HCEC 1CT (cell line): ENCODE measurements at places on chromosomes 6 and 20.

DNA sequence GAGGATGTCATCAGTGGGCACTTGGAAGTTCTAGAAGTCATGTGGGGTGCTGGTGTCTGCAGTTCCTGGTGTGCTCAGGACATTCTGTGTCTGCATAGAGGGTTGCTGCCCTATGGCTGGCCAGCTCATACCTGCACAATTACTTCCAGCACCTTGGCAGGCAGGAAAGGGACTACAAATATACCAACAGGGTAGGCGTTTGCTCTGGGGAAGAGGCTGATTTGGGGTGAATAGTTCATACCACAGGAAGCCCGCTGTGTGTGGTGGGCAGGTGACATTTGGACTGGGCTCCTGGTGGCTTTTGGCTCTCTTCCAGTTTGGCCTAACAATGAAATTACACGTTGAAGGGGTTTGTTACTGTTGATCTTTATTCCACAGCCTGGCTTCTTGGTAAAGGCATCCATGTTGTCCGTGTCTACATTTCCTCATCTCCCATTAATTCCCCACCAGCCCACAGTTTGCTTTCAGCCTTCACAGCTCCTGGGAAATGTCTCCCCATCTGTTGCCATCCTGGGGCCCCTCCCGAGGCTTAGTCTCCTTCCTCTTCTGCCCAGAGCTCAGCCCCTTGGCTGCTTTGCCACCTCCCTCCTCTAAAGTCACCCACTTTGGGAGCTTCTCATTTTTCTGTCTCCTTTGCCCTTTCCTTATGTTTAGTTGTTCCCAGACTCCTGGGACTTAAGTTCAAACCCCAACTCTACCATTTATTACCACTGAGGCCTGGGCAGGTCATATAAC, 88.1 kb downstream of the RSPH3 start:
- no peak for DNase-seq

- no peak for DNase-seq
Observed at GRCh38 chr6:32387589-32388340, 16.1 kb upstream of the TSBP1 start.

DNA sequence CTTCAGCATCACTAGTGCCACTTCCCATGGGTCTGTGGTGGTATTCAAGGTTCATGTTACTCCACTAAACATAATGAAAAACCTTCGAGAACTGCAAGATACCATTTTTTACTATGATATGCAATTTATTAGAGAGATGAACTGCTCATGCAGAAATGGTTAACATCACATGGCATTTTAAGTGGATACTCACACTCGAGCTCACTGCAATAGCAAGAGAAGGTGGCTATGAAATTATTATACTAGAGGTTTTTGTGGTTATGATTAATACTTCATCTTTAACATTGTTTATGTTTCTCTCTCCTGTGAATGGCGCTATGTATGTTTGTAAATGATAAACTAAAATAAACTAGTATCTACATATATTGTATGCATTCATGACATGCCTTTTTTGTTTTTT, 35.1 kb downstream of the SCAF8 start:
- DNase-seq, result peak; percentile 47

- DNase-seq, result no peak
Observed at GRCh38 chr20:62342910-62343309, 24.2 kb downstream of the LAMA5 start.

DNA sequence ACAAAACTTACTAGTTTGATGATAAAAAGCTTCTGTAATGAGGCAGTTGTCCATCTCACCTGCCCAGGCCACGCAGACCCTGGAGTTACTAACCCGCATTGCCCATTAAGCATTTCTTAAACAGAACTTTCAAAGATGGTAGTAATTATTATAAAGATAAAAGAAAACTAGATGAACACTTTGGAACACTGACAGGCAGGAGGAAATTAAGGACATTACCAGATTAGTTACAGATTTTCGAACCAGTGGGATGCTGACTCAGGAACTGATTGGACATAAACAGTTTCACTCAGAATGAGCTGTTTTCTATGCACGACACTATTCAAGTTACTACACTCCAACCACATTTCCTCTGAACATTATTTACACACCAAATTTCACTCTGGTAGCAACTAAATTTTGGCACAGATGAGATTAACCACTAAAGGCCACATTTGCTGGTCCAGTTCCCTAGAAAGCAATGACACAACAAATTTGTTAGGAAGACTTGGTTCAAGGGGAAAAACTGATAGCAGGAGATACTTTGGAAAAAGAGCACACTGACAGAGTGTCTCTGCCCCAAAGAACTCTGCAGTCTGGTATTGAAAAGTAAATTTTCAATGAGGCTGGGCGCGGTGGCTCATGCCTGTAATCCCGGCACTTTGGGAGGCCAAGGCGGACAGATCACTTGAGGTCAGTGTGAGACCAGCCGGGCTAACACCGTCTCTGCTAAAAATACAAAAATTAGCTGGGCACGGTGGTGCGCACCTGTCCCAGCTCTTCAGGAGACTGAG, 3.0 kb downstream of the ROMO1 start:
- peak; percentile 40 for DNase-seq

DNA sequence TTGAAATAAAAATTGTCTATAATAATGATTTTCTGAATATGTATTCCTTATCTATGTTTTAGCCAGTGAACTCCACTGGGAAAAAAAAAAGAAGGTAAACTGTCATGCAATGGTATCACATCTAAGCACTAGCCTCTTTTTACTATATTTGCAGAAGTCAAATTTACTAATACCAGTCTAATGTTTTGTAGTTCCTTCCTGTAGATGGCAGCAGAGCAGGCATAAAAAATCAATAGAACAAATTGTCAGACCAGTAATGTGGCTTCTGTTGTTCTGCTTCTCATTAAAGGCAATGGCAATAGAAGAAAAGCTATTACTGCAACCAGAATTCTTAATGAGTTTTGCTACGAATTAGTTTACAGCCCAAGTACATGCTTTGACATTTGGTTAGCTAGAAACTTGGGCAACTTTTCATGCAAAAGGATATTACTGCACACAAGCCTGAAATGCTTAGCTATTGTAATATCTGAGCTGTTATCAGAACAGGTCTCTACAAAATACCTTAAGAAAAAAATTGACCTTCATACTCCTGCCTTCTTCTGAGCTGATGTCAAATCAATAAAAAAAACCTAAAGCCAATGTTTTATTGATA, 476.9 kb downstream of the KHDRBS2 start:
- DNase-seq, result peak; percentile 4

GRCh38 chr6:151025076-151025475, 159.6 kb downstream of the MTHFD1L start:
- DNase-seq, result no peak

DNA sequence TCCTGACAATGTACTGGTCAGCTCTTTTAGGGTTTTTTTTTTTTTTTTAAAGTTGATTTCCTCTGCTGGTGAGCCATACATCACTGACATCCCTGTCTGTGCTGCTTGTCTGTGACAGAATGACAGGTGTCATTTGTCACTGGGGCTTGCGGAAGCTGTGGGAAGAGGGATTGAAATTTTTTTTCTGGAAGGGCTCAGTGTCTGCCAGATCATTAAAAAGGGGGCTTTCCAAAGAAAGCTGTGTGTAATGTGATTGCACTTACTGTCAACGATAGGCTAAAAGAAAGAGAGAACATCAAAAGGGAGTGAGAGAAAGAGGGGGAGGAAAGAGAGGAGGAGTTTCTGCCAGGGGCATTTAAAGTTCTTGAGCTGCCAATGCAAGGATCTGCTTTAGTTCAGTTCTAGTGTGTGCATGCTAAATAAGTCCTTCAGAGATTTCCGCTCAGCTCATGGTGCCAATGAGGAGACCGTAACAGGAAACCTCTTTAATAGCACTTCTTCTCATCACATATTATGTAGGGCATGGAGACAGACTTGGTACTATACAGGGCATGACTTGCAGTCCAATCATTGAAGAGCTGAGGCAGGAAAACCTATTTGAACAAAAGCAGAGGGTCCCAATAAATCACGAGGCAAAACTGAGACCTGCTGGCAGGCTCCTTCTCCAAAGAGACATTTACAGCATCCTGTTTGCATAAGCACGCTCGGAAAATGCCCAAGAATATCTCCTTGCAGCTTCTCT, 177.2 kb downstream of the TSHZ2 start:
- DNase-seq, result no peak

DNA sequence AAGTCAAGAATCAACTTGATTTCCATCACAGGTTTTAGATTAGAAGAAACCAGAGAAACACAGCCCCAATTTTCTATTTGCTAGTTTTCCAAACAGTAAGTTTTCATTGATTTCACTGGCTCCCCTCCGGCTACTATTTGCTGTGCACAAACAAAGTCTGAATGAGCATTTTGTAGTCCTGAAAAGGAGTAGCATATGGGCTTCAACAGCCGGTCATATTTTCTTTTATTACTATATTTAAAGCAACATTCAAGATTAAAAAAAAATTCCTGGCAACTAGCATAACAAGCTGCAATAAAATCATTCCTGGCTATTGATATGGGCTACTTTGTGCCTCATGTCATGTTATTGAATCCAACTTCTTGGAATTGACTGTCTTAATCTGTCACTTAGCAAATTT, 48.3 kb downstream of the CARMIL1 start:
- DNase-seq, result no peak

DNA sequence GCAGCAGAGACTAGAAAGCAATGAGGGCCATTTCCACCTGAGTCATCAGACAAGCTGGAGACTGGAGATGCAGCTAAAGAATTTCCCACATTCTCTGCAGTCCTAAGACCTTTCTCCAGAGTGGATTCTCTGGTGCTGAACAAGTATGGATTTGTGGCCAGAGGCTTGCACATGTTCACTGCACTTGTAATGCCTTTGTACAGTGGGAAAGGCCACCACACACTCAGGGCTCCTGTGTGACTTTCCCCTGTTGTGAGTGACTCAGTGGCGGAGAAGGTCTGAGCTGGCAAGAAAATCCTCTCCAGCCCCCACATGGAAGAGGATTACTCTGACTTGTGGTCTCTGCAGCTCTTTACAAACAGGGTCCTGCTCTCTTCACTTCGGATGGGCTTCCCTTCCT, 192.3 kb downstream of the C6orf118 start:
- no peak for DNase-seq

DNA sequence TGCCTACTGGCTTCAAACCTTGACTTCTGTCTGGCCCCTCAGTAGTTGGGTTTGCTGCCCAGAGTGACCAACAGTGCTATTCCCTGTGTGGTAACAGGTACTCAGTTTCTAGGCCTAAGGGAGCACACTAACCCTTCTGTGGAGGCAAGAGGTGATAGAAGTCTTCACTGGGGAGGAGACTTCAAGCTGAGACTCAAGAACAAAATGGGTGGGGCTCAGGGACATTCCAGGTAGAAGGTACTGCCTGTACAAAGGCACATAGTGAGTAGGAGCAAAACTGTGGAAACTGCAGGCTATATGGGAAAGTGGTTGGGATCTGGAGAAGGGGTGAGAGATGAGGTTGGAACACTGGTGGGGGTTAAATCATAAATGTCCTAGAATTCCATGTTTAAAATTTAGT, 2.3 kb upstream of the SCAND1 start:
- DNase-seq, result no peak

DNA sequence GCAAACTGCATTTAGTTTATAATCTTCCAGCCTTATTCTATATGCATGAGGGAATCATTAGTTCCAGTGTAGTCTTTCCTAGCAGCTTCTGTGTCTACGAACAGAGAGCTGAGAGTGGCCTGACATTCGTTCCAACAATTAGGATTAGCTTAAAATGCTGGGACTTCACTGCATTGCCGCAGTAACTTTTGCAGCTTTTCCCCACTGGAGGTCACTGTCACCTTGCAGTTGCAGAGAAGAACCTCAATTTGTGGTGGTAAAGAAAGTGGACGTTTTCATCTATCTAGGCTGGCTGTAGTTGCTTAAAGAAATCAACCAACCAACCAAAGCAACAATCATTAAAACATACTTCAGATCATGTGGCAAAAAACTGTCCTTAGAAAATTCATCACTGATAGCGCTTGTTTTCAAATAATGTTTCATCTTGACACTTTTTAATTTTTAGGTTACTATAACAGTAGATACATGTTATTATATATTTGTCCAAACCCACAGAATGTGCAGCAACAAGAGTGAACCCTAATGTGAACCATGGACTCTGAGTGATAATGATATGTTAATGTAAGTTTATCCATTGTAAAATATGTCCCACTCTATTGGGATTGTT, 12.2 kb downstream of the MYLK4 start:
- DNase-seq, result peak; percentile 48

GRCh38 chr20:44572551-44573500, 9.6 kb upstream of the PKIG start:
- DNase-seq, result peak; percentile 97

GRCh38 chr6:27836783-27837624, 75.2 kb downstream of the OR2B2 start:
- peak; percentile 81 for DNase-seq

DNA sequence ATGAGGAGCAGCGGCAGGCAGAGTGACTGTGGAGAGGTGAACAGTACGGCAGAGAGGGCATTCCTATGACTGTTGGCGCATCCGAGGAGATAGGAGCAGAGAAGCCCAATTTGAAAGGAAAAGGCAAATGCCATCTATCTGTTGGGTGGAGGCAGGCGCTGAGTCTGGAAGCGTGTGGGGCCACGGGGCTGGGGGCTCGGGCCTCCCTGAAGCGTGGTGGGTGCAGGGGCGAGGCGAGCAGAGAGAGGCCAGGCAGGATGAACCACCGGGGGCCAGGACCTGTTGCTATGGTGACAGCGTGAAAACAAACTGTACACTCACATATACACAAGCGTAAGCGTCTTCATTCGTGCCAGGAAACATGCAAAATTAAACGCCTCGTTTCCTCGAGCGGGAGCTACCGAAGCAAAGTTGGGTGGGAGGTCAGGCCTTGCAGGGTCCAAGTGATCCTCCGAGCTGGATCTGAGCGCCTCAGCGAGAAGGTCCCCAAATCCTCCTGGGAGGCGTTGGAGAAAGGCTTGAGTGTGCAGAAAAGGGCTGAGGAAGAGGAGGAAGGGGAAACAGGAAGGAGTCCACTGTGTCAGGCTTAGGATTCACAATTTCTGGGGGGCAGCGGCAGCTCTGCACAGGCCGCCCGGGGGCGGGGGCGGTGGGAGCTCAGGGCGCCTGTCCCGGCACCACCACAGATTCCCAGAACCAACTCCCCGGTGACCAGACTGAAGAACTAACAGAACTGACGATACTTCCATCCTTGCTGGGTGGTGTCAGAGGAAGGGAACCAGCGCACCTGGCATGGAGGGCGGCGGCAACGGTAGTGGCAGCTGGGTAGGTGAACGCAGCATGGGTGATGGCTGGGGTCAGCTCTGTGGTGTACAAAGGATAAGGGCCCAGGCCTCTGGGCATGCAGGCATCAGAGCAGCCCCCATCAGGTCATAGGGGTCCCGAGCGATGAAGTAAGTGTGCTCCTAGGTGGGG, 68.2 kb downstream of the KHDC1L start:
- DNase-seq, result no peak

DNA sequence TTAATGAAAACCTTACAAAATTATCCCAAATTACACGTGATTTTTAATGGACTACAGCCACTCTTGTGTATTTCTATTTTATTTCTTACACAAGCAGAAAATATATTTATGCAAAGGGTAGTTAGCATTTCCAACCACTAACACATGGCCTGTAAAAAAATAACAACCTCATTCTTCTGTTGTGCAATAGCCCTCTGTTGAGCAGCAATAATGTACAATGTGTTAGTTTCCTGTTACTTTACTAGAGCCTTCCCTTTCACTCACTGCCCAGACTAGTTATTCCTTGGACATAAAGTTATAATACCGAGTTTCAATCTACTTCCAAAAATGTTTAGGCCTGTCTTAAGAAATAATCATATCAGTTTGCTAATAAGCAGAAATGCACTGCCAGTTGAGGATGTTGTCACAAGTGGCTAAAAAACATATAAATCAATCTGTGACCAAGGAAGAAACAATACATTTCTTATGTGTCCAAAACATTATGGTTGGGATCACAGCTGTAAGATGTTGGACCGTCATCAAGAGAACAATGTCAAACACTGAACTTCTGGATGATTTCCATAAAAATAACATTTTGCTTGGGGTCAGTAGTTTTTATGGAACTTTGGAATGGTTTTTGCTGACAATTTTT, 73.6 kb upstream of the RNF146 start:
- DNase-seq, result peak; percentile 67
